HFFc6 (cell line): ENCODE measurements at places on chromosomes 1 and 21. TPM values are rescaled to one million over a fixed set of nuclear protein-coding genes. Genes with fewer than 3 reads are reported as not detected.

GRCh38 chr1:57910782-57911181, 486.9 kb upstream of the DAB1 start:
- H3K36me3 ChIP-seq: no peaks in the 10 kb centered on the region
- H3K27me3 ChIP-seq: no peaks in the 10 kb centered on the region
- no peak overlapping the region for H3K4me3 ChIP-seq
- H3K4me1 ChIP-seq: no peaks in the 10 kb centered on the region
- H3K27ac ChIP-seq: no peak overlapping the region
- DNase-seq: no peak

DNA sequence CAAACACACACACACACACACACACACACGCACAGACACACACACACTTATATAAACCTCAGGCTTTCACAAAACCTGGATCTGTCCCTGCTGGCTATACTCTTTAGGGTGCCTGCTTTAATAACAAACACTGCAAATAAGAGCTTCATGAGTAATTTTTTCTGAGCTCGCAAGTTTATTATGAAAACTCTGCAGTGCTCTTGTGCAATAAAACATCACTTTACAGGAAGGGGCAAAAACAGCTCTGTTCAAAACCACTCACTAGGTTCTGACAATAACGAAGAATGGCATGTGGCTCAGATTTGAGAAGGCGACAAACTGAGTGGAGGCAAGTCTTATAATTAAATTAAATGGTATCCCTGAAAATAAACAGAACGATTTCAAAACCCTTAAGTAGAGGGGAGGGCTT, 42.6 kb upstream of the CTPS1 start:
- DNase-seq: peak; percentile 59
- peaks cover 20% of the 10 kb centered on the region for H3K4me1 ChIP-seq
- no peaks in the 10 kb centered on the region for H3K36me3 ChIP-seq
- H3K27me3 ChIP-seq: peaks cover 8% of the 10 kb centered on the region
- H3K27ac ChIP-seq: peak overlapping the region; percentile 39

- H3K36me3 ChIP-seq: no peaks in the 10 kb centered on the region
- no peak overlapping the region for H3K4me3 ChIP-seq
- no peak overlapping the region for H3K27ac ChIP-seq
- no peaks in the 10 kb centered on the region for H3K27me3 ChIP-seq
- peaks cover 7% of the 10 kb centered on the region; the same call in 1 of the 2 replicates for H3K4me1 ChIP-seq
- DNase-seq: no peak
These were observed 40.8 kb upstream of the DYNLT5 start for GRCh38 chr1:66711420-66711819.

- H3K27ac ChIP-seq: no peak overlapping the region
- H3K4me3 ChIP-seq: no peak overlapping the region
- no peak for DNase-seq
- H3K27me3 ChIP-seq: no peaks in the 10 kb centered on the region; the same call in 1 of the 2 replicates
These were observed 8.9 kb downstream of the KIF17 start for GRCh38 chr1:20708891-20709290.

DNA sequence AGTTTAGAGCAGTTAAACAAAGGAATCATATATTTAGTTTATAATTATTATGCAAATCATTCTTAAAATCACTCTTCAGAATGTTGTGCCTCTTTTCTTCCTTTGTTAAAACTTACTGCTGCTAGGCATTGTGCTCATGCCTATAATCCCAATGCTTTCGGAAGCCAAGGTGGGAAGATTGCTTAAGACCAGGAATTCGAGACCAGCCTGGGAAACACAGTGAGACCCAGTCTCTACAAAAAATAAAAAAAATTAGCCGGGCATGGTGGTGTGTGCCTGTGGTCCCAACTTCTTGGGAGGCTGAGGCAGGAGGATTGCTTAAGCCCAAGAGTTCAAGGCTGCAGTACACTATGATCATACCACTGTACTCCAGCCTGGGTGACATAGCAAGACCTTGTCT, 33.6 kb downstream of the ZSWIM5 start:
- H3K4me3 ChIP-seq: no peak overlapping the region
- H3K27ac ChIP-seq: no peak overlapping the region
- peaks cover 3% of the 10 kb centered on the region; the same call in 1 of the 2 replicates for H3K27me3 ChIP-seq

DNA sequence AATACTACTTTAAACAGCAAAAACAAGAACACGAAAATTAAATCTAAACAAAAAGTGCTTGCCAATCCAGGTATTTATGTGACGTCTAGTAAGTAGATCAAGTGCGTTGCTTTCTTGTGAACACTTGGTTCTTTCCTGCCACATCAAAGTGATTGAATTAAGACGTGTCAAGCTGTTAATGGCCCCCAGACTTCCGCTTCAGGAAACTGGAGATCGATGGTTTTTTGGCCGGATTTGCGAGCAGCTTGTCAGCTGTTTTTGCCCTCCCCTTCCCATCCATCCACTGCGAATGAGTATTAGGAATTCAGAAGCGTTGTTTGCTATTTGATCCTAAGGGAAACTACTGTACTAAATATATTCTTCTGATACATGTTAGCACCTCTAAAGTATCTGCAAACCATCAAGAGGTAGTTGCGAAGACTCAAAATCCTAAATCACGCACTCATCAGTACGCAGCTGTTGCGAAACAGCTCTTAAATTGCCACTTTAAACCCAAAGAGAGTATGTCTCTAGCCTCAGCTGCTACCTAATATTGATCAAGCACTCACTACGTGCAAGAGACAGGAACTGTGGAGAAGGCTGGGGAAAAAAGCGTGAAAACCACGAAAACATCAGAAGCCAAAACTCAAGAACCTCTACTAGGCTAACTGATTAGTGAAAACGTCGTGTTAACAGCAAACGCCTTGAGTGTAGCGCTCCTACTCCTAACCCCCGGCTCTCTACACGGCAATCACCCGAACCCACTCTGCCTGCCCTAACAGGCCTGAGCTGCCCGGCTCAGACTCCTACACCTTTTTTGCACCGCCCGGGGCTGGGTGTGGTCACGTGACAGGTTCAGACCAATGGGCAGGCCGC, 473 bp upstream of the BRDT start:
- no peak for DNase-seq
- H3K4me3 ChIP-seq: no peak overlapping the region; the same call in 1 of the 2 replicates
- peaks cover 2% of the 10 kb centered on the region for H3K27me3 ChIP-seq
- no peak overlapping the region for H3K27ac ChIP-seq

GRCh38 chr1:229264487-229264886, 6.4 kb upstream of the RAB4A start:
- H3K27ac ChIP-seq: no peak overlapping the region
- H3K27me3 ChIP-seq: no peaks in the 10 kb centered on the region; the same call in 1 of the 2 replicates
- H3K4me1 ChIP-seq: peaks cover 6% of the 10 kb centered on the region
- H3K36me3 ChIP-seq: no peaks in the 10 kb centered on the region
- no peak for DNase-seq

DNA sequence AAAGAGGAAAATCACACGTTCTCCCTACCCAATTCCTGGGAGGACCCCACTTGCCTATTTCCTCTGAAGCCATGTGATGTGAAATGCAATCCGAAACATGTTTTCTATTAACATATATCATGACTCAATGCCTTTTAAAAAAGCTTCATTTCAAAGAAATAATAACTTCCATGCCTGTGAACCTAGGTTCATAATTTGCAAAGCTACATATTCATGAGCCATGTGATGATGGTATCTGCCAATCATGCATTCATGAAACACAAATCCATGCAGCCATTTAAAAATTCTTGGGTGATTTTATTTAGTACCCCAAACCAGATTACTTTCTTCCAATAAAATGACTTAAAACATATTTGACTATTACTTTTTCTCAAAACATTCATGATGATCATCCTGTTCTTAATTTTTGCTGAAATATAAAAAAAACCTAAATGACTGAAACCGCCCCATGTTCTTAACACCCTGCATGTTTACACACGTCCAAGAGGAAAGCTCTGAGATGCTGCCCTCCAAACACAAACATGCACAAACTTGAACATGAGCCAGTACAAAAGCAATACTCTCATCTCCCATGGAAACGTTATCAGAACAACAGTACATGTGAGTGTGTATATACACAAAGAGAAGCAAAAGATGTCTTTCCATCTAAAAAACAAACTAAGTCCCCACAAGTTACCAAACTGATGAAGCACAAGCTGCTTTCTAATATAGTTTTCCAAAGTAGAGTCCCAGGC, 140.1 kb downstream of the TGFBR3 start:
- peaks cover 39% of the 10 kb centered on the region for H3K36me3 ChIP-seq
- no peak for DNase-seq
- no peak overlapping the region for H3K27ac ChIP-seq
- H3K4me3 ChIP-seq: no peak overlapping the region
- peaks cover 59% of the 10 kb centered on the region for H3K4me1 ChIP-seq
- H3K27me3 ChIP-seq: peaks cover 6% of the 10 kb centered on the region

DNA sequence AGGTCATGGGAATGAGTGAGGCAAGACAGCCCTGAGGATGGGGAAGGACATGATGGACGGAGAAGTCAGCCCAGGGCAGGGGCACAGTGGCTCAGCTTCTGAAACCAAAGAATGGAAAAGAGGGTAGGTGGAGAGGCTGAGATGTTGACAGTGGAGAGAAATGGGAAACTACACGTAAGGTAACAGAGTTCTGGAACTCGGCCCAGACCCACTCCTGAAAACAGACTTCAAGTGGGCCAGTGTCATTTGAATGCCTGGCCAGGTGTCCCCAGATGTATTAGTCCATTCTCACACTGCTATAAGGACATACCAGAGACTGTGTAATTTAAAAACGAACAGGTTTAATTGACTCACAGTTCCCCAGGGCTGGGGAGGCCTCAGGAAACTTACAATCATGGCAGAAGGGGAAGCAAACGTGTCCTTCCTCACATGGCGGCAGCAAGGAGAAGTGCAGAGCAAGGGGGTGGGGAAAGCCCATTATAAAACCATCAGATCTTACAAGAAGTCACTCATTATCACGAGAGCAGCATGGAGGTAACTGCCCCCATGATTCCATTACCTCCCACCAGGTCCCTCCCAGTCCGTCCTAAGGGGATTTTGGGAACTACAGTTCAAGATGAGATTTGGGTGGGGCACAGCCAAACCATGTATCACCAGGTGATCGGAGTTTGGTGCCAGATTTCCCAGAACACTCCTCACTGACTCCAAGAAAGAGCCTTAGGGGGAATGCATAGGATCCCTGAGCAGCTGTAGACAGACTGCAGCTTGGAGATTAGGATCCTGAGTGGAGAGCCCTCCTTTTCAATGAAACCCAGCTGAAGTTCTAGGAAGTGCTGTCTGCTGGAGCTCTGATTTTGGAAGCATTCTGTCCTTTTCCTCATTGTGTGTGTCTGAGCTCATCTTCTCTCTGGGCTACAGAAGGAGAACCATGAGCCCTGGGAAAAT, 40.3 kb downstream of the FHAD1 start:
- H3K4me1 ChIP-seq: peaks cover 21% of the 10 kb centered on the region
- DNase-seq: no peak
- no peak overlapping the region for H3K4me3 ChIP-seq
- H3K27ac ChIP-seq: no peak overlapping the region

- no peak overlapping the region for H3K4me3 ChIP-seq
- H3K27me3 ChIP-seq: peaks cover 2% of the 10 kb centered on the region
- H3K27ac ChIP-seq: no peak overlapping the region
- H3K4me1 ChIP-seq: no peaks in the 10 kb centered on the region
- no peak for DNase-seq
These were observed 39.5 kb downstream of the LCA5L start for GRCh38 chr21:39406065-39406464.

The SPRR2F gene
- not detected in 3 replicates for total RNA-seq

The GLIS1 gene
- total RNA-seq: 1.2 and 1.4 TPM in 2 replicates

The KCNJ15 gene
- total RNA-seq: 0.33 to 0.58 TPM (median 0.46 TPM) in 3 replicates
